GM04504 (cell line): ENCODE measurements at places on chromosomes 16 and 17.

- no peak for DNase-seq
These were observed 34.4 kb upstream of the CDRT4 start for GRCh38 chr17:15501793-15502192.

DNA sequence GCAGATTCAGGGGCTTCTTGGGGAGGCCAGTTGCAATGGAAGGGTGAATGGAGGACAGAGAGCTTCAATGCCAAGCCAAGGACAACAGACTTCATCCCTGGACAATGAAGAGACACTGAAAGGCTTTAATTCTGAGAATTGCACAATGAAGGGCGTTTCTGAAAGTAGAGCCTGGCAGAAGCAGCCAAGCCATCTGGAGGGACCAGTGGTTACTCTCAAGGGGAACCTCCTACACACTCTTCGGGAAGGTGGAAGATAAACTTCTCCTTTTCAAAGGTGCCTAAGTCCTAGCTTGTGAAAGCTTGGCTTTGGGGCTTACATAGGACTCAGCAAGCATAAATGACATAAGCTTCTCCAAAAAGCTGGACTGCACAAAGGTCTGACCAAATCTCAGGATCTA is 6.2 kb upstream of the CES1 start:
- no peak for DNase-seq

GRCh38 chr16:5019775-5020174 is 14.0 kb downstream of the NAGPA start:
- DNase-seq, result no peak

DNA sequence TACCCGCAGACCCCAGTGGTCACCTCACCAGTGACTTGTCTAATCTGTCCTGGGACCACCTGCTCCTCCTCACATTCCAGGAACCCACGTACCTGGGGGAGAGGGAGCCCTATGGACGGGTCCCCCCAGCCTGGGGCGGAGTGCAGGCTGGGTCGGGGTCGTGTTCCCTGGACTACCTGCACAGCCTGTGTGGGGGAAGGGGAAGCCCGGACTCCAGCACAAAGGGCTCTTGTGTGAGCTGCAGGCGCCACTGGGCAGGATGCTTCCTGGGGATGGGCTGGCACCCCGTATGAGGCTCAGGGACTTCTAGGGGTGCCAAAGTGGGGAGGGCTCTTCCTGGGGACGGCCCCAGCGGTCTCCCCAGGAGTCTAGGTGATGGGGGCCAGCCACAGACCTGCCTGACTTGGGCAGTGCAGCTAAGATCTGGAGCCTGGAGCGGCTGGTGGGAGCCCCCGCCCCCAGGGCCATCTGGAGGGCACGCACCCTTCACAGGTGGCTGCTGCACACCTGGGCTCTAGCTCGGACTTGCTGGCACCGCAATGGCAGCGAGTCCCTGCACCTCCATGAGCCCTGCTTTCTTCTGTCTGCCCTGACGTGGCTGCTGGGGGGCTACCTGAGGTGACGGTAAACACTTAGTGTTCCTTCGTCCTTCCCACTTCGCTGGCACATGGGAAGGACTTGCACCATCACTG is 7.5 kb downstream of the VASN start:
- no peak for DNase-seq

GRCh38 chr17:19933628-19934027 is 44.0 kb downstream of the AKAP10 start:
- DNase-seq, result no peak

- no peak for DNase-seq
These were observed 43.1 kb upstream of the MYH10 start for GRCh38 chr17:8673612-8674011.

DNA sequence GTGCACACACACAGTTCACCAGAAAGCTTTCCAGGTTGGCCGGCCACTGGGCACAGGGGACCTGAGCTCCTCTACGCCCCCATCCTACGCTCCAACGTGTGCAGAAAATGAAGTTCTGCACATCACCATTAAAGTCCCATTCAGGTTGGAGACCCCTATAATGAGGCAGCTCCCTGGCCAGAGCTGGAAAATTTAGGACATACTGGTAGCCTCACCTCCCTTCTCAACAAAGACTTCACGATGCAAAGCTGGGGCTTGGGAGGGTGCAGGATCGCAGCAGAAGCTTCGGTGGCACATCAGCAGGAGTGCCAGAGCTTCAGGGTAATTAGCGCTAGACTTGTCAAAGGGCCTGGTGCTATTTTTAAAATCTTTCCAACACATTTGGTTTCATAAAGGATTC is 15.4 kb upstream of the CALB2 start:
- no peak for DNase-seq

- DNase-seq, result no peak
These were observed 7.5 kb downstream of the SLC16A3 start for GRCh38 chr17:82236142-82236971.

- DNase-seq, result no peak
These were observed 54.1 kb downstream of the PSMD12 start for GRCh38 chr17:67312265-67312664.

- DNase-seq, result no peak
These were observed 27.5 kb downstream of the OR1D5 start for GRCh38 chr17:3035968-3036280.

DNA sequence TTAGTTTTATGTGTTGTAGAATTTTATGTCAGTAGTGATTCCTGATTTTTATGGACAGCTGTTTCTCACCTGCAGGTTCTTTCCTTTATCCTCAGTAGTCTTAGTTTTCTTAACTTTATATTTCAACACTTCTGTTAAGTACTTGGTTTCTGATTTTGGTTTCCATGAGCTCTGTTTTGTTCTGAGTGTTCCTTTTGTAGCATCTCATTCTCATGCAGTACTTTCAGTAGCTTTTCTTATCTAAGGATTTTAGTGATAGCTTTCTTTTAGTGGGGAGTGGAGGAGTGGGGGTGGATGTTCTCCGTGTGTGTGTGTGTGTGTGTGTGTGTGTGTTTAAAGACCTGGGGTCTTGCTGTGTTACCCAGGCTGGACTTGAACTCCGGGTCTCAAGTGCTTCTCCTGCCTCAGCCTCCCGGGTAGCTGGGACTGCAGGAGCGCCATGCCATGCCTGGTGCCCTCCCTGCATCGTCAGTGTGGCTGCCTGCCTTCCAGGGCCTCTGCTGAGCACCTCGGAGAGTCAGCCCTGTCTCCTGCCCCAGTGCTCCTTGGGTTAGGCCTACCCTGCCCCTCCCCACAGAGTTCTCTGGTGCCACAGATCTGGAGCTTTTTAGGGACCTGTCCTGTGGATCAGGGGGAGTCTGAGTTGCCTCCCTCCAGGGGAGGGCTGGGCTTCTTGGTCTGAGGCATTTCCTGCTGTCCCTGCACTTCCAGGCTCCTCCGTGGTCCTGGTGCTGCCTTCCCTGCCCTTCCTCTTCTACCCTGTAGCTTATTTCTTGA is 4.3 kb upstream of the ZNF750 start:
- DNase-seq, result no peak
